ENCODE measurements at places on chromosomes 1 and 21. TPM values are rescaled to one million over a fixed set of nuclear protein-coding genes. Genes with fewer than 3 reads are reported as not detected.

ECM1 gene
- 1.4 TPM for total RNA-seq

PAFAH2 gene
- 15.4 TPM for total RNA-seq

DNA sequence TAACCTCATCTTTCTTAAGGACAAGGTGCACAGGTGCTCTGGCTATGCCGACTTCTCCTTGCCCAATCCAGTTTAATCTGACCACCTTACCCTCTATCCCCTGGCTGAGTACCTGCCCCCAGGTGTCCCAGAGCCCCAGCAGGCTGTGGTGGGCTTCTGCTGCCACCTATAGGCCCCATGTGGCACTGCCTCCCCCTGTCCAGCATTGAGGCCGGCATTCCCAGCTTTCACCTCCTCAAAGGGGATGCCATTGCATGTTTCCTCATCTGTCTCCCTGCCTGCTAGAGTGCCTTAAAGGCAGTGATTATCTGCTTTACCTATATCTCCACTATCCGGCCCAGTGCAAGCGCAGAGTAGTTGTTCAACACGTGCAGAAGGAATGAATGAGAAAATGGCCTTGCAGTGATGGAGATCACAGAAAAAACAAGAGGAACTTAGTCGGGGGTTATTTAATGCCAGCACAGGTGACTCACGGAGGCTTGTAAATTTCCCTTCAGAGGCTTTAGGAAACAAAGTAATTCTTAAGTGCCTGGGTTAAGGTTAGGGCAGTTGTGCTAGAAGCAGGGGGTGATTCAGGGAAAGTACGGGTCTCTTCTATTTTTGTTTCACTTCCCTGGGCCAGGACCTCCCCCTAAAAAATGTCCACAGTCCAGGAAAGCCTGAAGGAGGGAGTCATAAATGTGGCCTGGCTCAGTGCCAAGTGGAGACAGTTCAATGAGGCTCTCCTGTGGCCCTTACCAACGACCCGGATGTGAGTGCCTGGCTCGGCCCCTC lies 131.8 kb upstream of the NGF start:
- peak; percentile 35 for DNase-seq
- no peaks in the 10 kb centered on the region for H3K36me3 ChIP-seq
- peaks cover 7% of the 10 kb centered on the region for H3K4me1 ChIP-seq
- H3K27ac ChIP-seq = no peak overlapping the region
- no peak overlapping the region for H3K4me3 ChIP-seq
- no peaks in the 10 kb centered on the region for H3K27me3 ChIP-seq

- H3K4me1 ChIP-seq = peaks cover 27% of the 10 kb centered on the region
- H3K27me3 ChIP-seq = peaks cover 10% of the 10 kb centered on the region
- peaks cover 47% of the 10 kb centered on the region for H3K36me3 ChIP-seq
- peak; percentile 67 for DNase-seq
These were observed 118.0 kb upstream of the IFFO2 start for GRCh38 chr1:19074361-19074901.
